ENCODE measurements at places on chromosomes 16 and 17.

- DNase-seq, result peak; percentile 99
These were observed at the start of gene PPM1D for GRCh38 chr17:60599620-60600489. PPM1D (plus strand) TSS chr17:60600193; CDS start chr17:60600415, 222 bp downstream.

GRCh38 chr17:73359987-73360410 lies 48.2 kb upstream of the CDC42EP4 start:
- peak; percentile 77 for DNase-seq

GRCh38 chr16:89446136-89446974 lies 44.0 kb downstream of the ANKRD11 start:
- no peak for DNase-seq

- no peak for DNase-seq
These were observed 188.0 kb downstream of the SOX9 start for GRCh38 chr17:72308744-72309385.

DNA sequence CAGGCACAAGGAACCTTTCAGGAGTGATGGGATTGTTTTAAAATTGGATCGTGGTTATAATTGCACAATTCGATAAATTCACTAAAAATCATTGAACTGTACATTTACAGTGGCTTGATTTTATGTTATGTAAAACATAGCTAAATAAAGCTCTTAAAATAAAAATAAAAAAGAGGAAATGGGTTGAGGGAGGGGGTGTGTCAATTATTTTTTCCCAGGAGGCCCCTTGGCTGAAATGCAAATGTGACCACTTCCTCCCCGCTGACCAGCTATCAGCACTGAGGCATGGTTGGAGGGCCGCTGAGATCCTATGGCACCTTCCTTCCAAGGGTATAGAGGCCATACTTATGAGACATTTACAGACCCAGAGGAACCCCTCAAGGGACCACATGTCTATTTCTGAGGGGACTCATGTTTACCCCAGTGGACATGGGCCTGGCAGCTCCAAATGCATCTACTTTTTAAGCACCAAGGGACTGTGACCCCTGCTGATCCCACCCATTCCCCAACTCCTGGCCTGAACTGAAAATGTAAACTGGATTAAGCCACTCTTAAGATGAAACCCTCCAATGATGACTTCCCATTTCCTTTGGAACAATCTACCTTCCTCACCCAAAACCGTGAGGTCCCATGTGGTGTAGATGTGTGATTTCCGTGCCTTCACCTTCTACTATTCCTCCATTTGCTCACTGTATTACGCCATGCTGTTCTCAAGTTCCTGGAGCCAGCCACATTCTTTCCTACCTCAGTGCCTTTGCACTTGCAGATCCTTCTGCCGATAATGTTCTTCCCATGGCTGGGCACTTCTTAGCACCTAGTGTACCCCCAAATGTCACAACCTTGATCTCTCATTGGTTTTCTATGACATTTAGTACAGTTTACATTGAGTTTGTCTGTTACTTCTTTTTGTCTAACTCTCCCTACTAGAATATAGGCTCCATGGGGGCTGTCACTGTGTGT lies 2.8 kb upstream of the IL21R start:
- no peak for DNase-seq

GRCh38 chr16:4962716-4963115 lies 4.6 kb downstream of the SEC14L5 start:
- DNase-seq, result no peak

DNA sequence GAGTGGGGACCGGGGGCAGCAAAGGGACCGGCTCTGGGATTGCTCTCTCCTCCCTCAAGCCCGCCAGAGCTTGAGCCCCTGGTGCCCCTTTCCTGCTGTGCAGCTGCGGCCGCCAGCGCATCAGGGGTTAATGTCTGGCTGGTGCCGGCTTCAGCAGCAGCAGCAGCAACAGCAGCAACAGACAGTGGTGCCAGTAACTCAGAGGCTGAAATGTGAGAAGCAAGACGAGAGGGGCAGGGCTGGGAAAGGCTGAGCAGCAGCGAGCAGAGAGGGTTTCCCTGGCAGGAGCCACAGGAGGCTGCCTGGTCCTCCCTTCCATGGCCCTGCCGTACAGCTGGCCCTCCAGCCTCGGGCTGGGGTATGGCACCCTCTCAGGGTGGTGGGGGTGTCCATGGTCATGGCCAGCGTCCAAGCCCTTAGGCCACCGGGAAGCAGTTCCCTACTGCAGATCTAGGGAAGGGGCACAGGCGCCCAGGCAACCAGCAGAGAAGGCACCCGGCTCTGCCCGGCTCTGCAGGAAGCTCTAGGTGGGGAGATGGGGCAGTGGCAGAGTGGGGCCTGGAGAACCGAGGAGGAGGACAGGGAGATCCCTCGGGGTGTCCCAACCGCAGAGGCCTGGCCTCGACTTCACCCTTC lies 21.1 kb upstream of the TFAP4 start:
- DNase-seq, result no peak

DNA sequence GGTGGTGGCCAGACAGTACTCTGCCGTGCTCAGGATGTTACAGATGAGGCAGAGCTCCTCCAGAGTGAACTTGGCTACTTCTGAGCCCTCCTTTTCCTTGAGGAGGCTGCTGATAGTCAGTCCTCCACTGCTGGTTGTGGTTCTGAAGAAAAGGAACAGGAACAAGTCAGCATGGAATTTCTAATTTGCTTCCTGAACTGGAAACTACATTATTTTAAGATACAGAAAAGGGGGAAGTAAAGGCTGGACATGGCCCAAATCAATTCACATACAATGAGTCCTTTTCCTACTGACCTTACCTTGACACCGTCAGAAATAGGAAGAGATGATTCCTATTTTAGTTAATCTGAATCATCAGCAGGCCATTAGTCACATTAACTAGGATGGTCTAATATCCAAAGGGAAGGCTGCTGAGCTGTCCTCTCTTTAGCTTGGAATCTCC lies 154.2 kb downstream of the VPS53 start:
- no peak for DNase-seq

- DNase-seq, result no peak
These were observed 59.6 kb upstream of the FOXF1 start for GRCh38 chr16:86450691-86451090.

GRCh38 chr16:70290949-70291519 lies 1.7 kb upstream of the AARS1 start:
- no peak for DNase-seq

GRCh38 chr17:31743797-31744196 lies 115.2 kb downstream of the COPRS start:
- DNase-seq, result no peak

- no peak for DNase-seq
These were observed 48.8 kb downstream of the PRMT7 start for GRCh38 chr16:68359398-68360191.

DNA sequence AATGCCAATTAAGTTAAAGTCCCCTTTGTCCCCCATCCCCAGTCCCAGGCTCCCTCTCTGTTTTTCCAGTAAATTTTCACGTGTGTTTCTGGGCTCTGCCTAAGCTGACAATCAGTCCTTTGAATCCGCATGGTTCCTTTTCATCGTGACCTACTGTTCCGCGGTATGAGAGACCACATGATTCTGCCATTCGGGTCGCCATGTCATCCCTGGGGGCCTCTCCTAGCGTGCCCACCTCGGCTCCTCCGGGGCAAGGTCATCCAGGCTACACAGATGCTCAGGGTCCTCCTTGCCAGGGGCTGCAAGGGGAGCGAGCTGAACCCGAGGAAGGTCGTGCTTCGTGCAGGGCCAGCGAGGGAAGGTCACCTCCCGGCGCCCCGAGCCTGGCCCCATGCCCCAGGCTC lies 157.6 kb downstream of the RAB11FIP4 start:
- no peak for DNase-seq
